A549 (cell line): ENCODE measurements at places on chromosomes 1 and 21. TPM values are rescaled to one million over a fixed set of nuclear protein-coding genes. Genes with fewer than 3 reads are reported as not detected.

RHCE gene
- polyA plus RNA-seq = not detected in 3 replicates

ACKR1 gene
- not detected in 3 replicates for polyA plus RNA-seq

APCS gene
- polyA plus RNA-seq = not detected in 3 replicates

PKP1 gene
- not detected in 3 replicates for polyA plus RNA-seq

GRCh38 chr21:37627074-37627473 lies 260.5 kb downstream of the DYRK1A start:
- no peak for DNase-seq

DNA sequence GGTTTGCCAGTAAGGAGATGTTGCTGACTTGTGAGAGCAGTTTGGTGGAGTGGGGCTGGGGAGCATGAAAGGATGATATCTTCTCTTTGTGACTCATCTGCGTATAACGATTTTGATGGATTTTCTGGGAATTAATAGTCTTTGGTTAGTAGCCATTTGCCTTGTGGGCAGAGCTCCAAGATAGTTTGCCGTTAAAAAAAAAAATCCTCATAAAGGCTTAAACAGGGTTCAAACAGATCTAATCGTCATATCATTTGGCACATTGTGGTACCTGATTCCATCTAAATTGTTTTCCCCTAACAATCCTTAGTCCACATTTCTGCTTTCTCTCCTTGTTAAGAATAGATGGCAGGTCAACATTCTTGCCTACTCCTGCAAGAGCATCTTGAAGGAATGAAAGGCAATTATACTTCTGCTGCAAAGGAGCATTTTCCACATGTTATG lies 168.0 kb downstream of the PPP1R12B start:
- DNase-seq = no peak

- DNase-seq = no peak
These were observed 99.5 kb upstream of the IGSF21 start for GRCh38 chr1:18008081-18008480.

GRCh38 chr1:13461977-13462376 lies 51.7 kb downstream of the PRAMEF20 start:
- no peak for DNase-seq

- no peak for DNase-seq
These were observed 10.8 kb upstream of the UBXN10 start for GRCh38 chr1:20174937-20175666.

GRCh38 chr1:67700692-67701410 lies 15.8 kb downstream of the GADD45A start:
- DNase-seq = peak; percentile 59

KRTAP7-1 gene
- polyA plus RNA-seq = not detected in 3 replicates

- peak; percentile 92 for DNase-seq
These were observed 43.5 kb downstream of the LGR6 start for GRCh38 chr1:202237052-202237451.

DNA sequence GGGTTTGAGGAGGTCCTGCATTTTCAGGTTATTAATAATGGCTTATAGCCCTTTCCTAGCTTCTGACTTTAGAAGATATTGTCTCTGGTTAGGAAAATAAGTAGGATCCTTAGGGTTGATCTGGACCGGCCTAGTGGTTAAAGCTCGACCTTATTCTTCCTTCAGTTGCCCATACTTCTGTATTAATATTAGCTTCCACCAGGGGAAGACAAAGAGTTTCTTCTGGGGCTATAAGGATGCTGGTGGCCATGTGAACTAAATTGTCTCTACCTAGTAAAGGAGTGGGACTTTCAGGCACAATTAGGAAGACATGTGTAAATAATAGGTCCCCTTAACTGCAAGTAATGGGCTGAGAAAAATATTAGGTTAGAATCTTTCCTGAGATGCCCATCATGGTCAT lies 20.6 kb upstream of the FCGR2A start:
- DNase-seq = no peak

OR14I1 gene
- not detected in 3 replicates for polyA plus RNA-seq

DNA sequence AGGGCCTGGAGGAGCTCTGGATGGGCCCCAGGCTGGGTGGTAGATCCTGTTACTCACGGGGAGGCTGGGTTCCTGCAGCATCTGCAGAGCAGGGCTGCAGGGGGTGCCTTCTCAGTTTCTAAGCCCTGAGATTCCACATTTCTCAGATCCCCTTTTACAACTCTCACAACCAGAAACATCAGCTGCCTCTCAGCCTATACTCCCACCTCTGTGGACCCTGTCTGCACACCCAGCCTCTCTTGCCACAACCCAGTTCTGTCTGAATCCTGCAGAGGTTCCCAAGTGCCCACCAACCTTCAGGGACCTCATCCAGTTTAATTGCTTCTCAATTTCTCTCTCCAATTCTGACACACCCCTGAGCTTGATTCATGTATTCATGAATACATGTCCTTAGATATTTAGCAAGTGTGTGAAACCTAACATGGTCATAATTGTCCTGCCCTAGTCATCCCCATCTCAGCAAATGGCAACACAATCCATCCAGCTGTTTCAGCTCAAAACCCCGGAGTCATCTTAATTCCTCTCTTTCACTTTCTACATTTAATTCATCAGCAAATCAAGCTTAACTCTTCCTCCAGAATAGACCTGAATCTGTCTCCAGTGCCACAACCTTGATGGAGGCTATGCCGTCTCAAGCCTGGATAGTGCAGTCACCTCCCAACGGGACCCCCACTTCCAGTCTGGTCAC lies 57.0 kb upstream of the NEK2 start:
- no peak for DNase-seq

DNA sequence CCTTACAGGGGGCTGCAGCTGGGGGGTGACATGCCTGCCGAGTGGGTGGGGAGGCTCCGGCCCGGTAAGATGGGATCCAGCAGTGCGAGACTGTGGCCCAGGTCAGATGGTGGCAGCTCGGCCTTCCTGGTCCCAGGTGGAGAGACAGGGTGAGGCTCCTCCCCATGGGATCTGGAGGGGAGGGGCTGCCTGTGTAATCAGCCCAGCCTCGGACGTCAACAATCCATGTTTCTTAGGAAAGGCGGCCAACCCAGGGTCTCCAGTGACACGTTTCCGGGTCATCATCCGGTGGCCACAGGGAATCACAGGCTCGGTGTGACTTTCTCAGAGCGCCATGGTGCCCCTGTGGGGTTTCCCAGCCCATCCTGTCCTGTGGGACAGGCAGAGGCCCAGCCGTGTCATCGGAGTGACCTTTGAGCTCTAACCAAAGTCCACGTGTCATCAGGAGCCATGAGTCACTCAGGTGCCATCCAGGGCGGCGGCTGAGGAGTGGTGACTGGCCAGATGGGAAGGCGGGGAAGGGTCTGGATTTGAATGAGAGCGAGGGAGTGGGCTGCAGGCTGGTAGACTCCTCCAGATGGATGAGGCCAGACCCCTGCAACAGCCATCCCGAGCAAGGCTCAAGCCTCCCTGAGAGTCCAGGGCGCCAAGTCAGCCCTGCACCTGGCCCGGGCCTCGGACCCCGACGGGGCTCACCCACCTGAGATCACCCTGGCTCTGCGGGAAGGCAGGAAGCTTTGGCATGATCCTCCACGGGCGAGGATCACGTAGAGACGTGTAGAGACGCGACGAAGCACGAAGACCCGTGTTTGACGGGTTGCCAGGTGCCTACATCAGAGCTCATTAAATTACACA lies 6.6 kb upstream of the HES4 start:
- DNase-seq = no peak

DNA sequence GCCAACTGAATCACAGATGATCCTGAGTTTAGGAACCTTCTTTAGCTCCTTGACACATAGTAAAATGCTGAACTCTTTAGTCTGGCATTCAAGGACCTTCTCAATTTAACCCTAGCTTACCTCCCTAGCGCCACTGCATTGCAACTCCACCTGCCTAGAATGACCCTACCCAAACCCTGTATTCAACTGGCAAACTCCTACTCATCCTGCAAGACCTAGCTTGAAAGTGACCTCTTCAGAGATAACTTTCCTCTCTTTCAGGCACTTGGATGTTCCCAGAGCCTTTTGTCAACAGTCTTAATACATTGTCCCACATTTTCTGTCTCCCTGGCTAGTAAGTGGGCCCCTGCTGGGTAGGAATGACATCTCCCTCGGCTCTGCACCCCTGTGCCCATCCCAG lies 19.7 kb downstream of the TRIM62 start:
- no peak for DNase-seq

C1QB gene
- not detected in 3 replicates for polyA plus RNA-seq

DNA sequence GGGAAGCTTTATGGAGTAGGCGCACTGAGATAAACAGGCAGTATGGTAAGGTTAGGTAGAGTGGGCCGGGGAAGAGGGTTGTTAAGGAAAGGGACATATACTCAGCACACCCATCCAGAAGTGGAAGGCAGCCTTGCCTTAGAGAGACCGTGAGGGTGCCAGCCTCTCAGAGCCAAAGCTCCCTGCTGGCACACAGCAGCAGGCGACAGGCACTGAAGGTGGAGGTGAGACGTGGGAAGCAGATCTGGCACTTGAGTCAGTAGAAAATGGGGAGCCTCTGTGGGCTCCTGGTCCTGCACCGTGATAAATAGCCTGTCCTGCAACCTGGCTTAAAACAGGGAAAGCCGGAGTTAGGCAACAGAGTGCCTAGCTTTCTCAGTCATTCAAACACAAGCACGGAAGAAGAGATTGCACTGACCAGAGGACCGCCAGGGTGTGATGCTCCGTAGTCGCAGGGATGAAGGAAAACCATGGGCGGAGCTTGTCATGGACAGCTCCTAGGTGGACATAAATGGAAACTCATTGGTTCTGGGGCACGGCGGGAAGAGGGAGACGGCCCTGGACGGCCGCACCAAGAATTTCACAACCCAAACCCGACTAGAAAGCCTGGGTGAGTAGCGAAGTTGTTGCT lies 15.5 kb downstream of the KCNK1 start:
- no peak for DNase-seq

- no peak for DNase-seq
These were observed 136.3 kb downstream of the PEX14 start for GRCh38 chr1:10610901-10611600.

CDA gene
- polyA plus RNA-seq = 35.6 to 48.7 TPM (median 44.6 TPM) in 3 replicates

SPRR2F gene
- polyA plus RNA-seq = not detected in 3 replicates

DNA sequence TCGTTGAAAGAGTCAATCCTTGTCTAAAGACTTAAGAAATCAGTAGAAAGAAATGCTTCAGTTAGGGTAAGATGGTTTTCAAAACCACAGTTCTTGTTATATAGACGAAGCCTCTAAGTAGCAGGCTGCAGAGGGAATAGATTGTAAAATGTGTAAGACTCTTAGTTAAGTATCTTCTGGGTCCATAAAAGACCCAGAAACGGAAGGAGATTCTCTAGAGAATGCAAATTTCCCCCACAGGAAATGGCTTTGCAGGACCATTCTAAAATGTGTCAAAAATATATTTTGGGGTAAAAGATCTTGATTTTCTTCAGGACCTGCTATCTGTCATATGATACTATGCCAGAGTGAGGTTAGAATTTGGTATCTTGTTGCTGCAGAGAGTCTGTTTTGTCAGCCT lies 13.4 kb downstream of the OR2T1 start:
- DNase-seq = no peak

RAB13 gene
- 150 to 162 TPM (median 160 TPM) in 3 replicates for polyA plus RNA-seq

CRABP2 gene
- 15.6 to 19.1 TPM (median 17.9 TPM) in 3 replicates for polyA plus RNA-seq

DNA sequence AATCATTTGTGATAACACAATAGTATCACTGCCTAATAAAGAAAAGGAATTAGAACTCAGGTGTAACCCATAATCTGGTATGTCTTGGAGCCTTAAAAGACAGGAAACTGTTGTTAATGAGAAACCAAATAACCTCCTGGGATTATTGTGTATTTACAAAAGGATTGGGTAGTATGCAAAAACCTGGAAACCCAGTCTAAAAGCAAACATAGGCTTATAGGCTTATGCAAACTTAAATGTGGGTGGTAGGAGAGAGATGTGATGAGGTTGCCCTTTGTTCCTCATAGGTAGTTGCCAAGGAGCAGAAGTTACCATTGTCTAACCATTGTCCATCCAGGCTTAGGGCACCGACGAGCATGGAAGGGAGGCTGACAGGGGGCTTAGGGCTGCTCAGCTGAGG lies 165.8 kb downstream of the AK5 start:
- peak; percentile 46 for DNase-seq

GRCh38 chr1:152244576-152245273 lies 20.7 kb upstream of the HRNR start:
- DNase-seq = no peak

GRCh38 chr21:45211661-45212060 lies 76.0 kb downstream of the POFUT2 start:
- DNase-seq = no peak

DTL gene
- 22.0 to 25.1 TPM (median 22.3 TPM) in 3 replicates for polyA plus RNA-seq

CCDC185 gene
- polyA plus RNA-seq = 0.04 TPM in 1 of 3 replicates, not detected in the others

DNA sequence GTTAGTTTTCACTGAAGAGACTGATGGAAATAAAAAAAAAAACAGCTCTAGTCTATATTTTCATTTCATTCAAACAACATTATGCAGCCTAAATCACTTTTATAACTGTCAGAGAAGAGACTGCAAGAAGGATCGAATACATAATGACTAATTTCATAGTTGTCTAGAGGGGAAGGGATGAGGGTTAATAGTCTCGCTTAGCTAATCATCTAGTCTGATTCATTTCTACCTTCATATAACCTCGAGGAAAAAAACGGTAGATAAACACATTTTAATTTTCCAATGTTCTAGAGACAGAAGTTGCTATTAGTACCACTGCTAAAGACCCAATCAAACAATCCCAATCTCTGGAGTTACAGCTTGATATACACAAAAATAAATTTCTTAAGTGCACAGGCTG lies 3.5 kb downstream of the FUBP1 start:
- DNase-seq = no peak

DNA sequence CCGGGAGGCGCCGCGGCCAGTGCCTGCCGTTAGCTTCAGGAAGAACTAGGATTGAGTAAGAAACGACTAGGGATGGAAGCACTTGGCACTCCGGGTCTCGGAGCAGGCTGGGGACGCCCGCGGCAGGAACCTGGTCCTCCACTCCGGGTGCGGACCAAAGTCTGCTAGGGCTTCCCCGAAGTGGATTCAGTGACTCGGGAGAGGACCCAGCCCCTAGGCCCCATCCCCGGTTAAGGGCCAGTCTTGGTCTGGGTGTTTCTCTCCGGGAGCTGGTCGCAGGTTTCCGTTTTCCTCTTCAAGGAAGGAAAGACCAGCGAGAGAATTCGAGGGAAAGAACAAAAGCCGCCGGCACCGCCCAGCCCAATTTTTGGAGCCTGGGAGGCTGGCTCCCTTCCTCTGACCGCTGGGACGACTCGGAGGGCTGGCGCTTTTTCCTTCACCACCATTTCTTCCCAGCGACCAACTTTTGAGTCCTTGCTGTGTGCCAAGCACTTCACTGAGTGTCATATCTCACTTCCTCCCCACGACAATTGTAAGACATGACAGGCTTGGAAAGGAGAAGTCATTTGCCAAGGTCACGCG lies 16.8 kb upstream of the STMN1 start:
- peak; percentile 7 for DNase-seq

INSRR gene
- not detected in 3 replicates for polyA plus RNA-seq

- no peak for DNase-seq
These were observed 12.7 kb upstream of the WDR26 start for GRCh38 chr1:224447251-224447650.

DNA sequence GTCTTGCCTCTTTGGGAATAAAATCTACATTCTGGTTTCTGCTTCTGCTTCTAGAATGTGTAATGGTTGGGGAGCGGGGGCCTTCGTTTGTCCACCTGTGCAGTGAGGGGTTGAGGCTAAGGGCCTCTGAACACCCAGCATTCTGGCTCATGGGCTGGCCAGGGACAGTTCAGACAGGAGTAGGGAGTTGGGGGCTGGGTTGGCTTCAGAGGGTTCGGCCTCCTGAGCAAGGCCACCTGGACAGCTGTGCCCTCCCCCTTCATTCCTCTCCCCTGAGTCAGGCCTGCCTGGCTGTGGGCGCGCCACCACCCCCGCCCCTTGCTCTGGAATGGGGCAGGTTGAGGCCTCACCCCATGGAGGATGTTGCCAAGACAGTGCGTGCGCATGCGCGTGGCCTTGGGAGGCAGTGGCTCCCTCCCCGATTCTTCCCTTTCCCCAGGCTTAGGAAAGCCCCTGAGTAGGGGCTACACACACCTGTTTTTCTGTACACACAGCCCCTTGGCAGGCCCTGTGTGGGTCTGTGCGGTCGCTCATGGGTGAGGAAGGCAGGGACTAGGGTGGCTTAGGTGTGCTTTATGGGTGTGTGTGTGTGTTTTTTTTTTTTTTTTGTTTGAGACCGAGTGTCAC lies 57.0 kb downstream of the YARS1 start:
- peak; percentile 92 for DNase-seq
